ENCODE measurements at places on chromosomes 2 and 18.

DNA sequence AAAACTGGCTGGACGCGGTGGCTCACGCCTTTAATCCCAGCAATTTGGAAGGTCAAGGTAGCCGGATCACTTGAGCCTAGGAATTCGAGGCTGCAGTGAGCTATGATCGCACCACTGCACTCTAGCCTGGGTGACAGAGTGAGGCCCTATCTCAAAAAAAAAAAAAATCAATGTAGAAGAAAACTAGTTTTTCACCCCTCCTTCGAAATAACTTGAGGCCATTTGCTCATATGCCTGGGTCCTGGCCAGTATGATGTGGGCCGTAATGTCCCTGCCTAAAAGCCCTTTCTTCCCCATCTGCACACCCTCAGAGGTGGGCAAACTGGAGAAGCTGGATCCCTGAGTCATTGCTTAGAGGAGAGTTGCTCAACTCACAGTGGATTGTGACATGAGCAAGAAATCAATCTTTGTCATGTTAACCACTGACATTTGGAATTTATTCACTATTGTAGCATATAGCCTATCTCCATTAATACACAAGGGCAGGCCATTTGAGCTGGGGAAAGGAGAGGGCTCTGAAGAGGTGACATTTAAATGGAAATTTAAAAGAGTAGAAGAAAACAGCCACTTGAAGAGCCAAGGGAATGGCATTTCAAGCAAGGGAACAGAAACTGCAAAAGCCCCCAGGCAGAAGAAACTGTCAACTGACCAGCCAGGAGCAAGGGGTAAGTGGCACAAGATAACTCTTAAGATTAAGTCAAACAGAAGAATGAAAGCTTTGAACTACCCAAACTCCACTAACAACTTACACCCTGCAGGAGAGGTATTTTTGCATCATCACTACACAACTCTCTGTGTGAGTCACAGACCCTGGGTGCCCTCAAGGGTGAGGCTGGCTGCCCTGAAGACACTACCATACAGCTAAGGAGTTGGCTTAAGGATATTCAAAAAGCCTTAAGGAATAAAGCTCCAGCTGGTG, 7.6 kb upstream of the METTL21A start:
- DNase-seq: no peak

- no peak for DNase-seq
Observed at GRCh38 chr18:55349685-55350084, 238.3 kb downstream of the TCF4 start.

- DNase-seq: no peak
Observed at GRCh38 chr2:30522421-30522820, 75.4 kb downstream of the LCLAT1 start.

- DNase-seq: no peak
Observed at GRCh38 chr2:19752500-19752899, 149.3 kb downstream of the TTC32 start.

DNA sequence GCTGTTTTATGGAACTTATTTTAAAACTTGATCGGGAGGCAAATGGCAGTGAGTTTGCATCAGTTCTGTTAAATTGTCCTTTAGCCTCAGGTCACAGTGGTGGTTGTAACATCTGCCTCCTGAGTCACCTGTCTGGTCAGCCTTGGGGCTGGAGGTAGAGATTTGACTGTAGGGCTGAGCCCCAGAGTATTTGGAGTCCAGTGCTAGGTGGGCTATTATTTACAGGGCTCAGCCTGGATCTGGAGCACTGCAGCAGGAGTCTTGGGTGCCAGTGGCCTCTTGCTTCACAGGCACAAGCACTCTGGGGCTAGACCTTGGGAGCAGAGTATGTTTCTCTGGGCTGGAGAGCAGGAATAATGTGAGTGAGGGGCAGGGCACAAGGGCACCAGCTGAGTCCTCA, 32.8 kb downstream of the TCF7L1 start:
- no peak for DNase-seq

- peak; percentile 83 for DNase-seq
Observed at GRCh38 chr2:8544786-8545694, 136.8 kb upstream of the ID2 start.

DNA sequence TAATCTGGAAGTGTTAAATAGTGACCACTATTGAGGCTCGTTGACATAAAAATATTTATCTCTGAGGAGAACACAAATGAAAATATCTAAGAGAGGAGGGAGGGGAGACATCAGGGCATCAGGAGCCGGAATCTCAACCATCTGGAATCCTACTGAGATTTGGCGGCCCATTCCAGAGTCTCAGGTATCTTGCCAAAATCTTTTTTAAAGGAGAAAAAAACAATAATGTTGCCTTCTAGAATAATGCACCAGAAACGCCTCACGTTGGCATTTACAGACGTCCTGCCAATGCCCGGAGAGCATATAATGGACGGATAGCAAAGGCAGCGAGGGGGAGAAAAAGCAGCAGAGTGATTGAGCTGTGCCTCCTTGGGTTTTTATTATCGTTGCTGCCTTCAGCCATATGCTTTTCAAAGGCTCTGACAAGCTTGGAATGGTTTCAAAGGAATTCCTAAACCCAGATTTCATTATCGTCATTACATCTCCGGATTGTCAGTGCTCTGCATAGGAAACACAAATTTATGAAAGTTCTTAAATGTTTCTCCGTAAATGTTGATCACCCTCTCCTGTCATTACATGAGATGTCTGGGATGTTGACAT, 30.9 kb upstream of the EGR4 start:
- no peak for DNase-seq

GRCh38 chr2:55460562-55460961, 40.9 kb upstream of the CCDC88A start:
- no peak for DNase-seq

GRCh38 chr18:29009250-29009803, 832.4 kb upstream of the CDH2 start:
- DNase-seq: no peak

- DNase-seq: no peak
Observed at GRCh38 chr18:78564518-78564917, 415.1 kb upstream of the SALL3 start.

DNA sequence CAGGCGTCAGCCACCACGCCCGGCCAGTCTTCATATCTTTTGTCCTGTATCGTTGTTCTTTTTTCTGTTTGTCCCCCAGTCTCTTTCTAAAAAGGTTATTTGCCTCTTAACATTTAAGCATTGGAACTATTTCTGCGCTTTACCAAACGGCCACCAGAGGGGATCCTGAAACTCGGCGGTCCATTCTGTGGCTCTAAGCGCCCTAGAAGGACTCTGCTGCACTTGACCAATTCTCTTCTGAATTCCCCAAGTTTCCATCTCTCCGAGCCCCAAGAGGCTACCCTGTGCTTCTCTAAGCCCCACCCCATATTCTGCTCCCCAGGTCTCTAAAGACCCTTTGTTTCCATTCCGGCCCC, 33.1 kb upstream of the REG3G start:
- no peak for DNase-seq

DNA sequence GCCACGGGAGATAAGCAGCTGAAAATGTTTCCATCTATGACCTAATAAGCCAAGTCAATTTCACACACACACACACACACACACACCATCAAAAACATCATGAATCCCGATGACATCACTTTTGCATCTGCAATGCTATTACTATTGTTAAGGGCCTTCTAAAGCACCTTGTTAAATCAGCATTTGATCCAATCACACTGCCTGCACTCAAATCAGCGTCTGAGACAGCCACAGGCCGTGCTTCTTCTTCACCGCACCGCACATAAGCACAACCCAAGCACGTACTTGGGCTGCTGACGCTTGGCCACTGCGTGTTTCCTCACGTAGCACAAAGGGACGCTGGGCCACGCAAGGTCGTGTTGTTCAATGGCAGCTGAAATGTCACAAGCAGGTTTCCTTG, 15.8 kb upstream of the MTCL1 start:
- DNase-seq: no peak

DNA sequence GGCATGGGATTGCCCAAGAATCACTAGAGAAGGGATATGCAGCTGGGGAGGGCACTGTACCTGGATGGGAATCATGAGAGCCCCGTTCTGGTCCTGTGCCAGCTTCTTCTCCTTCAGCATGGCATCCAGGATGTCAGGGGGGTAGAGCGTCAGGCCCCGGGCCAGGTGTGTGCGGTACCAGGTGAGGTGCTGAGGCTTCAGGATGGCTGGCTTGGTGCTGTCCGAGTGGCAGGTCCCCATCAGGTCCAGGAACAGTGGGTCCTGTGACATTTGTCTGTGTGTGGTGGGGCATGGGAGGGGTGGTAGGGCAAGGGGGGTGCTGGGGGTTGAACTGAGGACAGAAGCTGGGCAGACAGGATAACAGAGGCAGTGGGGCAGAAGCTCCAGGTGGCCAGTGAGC, 13.2 kb downstream of the CFAP65 start:
- DNase-seq: no peak

- DNase-seq: no peak
Observed at GRCh38 chr2:215982465-215982875, 30.9 kb downstream of the MREG start.

- DNase-seq: no peak
Observed at GRCh38 chr18:23643815-23644490, 18.8 kb downstream of the ANKRD29 start.

- DNase-seq: no peak
Observed at GRCh38 chr2:170716851-170717598, 1.9 kb downstream of the SP5 start.

DNA sequence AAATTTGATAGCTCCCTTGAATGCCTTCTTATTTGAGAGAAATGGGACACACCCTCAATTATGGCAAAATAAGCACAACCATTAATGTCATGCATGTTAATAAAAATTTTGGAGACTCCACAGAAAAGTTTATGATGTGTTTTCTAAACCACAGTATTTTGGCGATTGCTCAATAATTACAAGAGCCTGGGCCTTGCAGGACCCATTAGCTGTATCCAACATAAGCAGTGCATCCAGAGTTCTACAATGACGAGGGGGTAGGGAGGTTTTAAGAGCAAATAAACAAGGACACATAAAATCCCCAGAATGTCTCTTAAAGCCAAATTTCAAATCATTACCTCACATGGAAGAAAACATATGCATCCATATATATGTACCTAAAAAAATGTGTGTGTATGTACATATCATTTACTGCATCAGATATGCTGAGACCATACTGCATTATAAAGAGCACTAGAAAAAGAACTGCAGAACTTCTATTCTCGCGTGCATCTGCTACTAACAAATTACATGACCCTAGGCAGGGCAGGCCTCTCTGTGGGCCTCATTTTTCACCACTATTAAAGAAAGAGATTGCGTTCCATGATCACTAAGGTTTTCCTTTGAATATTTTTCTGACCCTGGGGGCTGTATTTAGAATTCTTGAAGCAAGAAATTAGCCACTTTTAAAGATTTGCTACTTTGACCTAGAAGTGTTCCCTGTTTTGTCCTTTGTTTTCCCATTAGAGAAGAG, 38.0 kb downstream of the CMPK2 start:
- no peak for DNase-seq

DNA sequence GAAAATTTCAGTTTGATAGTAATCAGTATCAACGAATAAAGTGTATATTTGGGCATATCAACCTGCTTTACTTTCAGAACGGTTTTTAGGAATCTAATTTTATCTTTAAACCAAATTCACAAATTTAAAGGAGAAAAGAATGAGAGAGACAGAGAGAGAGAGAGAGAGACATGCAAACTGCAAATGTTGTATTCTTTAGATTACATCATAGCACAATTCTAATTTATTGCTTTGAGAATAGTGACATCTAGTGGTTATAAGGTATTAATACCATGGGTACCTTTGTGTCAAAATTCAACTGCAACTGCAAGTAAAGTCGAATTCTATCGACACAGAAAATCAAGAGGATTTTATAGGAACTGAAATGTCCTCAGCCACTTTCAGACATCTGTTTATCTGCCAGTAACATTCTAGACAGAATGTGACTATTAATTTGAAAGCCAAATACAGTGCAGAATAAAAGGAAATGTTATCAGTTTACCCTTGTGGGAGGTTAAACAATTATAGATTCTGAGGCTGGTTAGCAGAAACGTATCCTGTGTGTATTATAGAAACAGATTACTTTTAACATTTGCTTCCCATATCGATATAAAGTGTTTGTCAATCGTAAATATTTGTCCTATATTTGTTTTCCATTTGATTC, 529.8 kb upstream of the VRK2 start:
- DNase-seq: no peak

GRCh38 chr2:29187926-29188325, 72.7 kb downstream of the CLIP4 start:
- DNase-seq: no peak

GRCh38 chr18:57561728-57562423, 24.6 kb downstream of the FECH start:
- DNase-seq: no peak

DNA sequence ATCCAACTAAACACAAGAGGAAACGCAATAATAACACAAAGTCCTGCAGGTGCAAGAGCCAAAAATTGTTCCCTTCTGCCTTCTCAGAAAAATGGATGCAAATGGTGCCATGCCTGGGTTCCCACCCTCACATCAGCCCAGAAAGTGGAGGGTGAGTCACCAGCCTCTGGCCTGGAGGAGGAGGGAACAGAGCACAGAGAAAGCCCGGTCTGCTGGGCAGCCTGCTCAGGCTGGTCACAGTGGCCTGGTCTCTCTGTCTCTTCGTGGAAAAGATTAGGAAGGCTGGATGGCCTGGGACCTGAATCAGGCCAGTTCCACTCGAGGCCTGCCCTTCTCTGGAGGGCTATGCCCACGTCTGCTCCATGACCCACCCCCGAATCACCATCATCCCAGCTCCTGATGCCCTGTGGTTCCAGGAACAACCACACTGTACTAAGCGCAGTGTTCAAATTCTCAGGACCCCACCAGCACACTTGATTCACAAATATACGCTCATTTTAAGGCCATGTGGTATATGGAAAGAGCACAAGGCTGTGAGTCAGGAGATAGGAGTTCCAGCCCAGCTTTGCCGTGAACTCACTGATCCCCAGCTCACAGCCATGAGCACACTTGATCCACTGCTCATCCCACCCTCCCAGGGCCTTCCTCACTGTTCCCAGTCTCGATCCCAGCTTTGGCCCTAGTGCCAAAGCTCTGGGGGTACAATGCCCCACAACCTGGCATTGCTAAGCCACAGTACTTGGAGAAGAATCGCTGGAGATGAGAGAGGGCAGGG, 82.1 kb downstream of the ZBTB7C start:
- no peak for DNase-seq

DNA sequence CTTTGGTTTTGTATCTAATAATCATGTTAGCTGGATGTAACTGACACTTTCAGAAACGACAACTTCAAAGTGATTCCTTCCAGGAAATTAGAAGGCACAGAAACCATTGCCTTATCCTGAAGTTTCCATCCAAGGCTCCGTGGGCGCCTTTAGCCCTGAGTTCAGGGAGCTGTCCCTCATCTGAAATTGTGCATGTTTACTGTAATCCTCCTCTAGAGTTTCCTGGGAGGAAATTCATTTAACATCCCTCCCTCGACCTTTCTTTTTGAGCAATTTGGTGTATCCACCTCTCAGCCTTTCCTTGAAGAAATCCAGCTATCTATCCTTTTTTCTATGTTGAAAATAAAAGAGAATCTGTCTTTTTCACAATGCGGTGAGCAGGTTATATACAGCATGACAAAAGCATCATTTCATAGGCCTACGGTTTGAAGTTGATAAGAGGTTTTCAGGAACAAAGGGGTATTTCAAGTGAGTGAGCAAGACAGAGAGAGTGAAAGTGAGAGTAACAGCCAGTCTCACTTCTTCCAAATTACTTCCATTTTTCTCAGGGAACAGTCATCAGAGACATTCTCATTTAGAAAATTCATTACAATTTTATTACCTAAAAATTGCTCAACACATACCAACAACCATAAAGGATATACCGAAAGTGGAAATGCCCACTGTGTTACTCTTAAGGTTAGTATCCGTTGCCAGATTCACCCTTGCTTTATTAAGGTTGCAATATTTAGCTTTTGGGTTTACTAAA, 167.3 kb downstream of the MREG start:
- no peak for DNase-seq

All from stimulated activated CD8-positive, alpha-beta memory T cell treated with anti-CD3 and anti-CD28 coated beads, Interleukin-2, amount 100 ng/mL, for 48 hours (primary cell).